H1 (cell line): ENCODE measurements at places on chromosomes 2 and 18. TPM values are rescaled to one million over a fixed set of nuclear protein-coding genes. Genes with fewer than 3 reads are reported as not detected.

The AQP12A gene
- total RNA-seq: not detected in 2 replicates

The ACMSD gene
- not detected in 2 replicates for total RNA-seq

The TUBB8B gene
- total RNA-seq: 0.36 and 0.60 TPM in 2 replicates

The PRR30 gene
- not detected in 2 replicates for total RNA-seq

The STPG4 gene
- total RNA-seq: 0.27 and 0.28 TPM in 2 replicates

The SPDYA gene
- total RNA-seq: 0.27 and 0.35 TPM in 2 replicates

The RND3 gene
- total RNA-seq: 25.6 and 26.7 TPM in 2 replicates

The EVA1A gene
- total RNA-seq: 1.2 and 4.3 TPM in 2 replicates

The CPLX4 gene
- total RNA-seq: not detected in 2 replicates

The SNTG2 gene
- 14.3 and 18.1 TPM in 2 replicates for total RNA-seq
